ENCODE measurements at places on chromosomes 4 and X. TPM values are rescaled to one million over a fixed set of nuclear protein-coding genes. Genes with fewer than 3 reads are reported as not detected.

DNA sequence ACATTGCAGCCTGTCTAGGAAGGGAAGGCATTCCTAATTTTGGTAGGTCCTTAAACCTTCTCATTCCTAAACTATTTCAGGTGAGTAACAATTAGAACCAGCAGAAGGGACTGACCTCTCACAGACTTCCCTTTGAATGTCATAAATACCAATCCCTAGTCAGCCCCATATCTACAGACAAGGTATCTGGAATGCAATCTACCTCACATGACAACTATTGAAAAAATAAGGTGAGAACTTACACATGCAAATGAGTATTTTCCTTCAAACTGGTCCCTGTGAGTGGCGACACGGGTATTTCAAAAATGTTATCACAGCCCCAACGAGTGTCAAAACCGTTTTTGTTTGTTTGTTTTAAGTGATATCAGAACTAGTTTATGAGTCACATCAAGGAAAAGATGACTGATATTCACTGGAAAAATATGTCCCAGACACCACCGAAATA, 102.4 kb upstream of the VCX2 start:
- DNase-seq, result no peak

DNA sequence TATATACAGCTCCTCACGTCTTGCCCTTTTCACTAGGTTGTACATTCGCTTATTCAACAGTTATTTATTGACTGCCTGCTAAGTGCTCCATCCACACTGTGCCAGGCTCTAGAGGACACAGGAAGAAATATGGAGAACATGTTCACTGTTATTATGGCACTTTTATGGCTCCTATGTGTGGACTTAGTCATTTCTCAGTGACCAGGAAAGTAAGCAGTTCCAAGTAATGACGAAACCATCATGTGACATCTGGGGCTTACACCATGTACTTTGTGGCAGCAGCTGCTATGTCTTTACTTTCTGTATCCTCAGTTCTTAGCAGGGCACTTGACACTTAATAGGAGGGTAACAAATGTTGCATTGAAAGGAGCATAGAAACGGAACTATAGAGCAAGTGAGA, 278.0 kb downstream of the ANK2 start:
- no peak for DNase-seq

DNA sequence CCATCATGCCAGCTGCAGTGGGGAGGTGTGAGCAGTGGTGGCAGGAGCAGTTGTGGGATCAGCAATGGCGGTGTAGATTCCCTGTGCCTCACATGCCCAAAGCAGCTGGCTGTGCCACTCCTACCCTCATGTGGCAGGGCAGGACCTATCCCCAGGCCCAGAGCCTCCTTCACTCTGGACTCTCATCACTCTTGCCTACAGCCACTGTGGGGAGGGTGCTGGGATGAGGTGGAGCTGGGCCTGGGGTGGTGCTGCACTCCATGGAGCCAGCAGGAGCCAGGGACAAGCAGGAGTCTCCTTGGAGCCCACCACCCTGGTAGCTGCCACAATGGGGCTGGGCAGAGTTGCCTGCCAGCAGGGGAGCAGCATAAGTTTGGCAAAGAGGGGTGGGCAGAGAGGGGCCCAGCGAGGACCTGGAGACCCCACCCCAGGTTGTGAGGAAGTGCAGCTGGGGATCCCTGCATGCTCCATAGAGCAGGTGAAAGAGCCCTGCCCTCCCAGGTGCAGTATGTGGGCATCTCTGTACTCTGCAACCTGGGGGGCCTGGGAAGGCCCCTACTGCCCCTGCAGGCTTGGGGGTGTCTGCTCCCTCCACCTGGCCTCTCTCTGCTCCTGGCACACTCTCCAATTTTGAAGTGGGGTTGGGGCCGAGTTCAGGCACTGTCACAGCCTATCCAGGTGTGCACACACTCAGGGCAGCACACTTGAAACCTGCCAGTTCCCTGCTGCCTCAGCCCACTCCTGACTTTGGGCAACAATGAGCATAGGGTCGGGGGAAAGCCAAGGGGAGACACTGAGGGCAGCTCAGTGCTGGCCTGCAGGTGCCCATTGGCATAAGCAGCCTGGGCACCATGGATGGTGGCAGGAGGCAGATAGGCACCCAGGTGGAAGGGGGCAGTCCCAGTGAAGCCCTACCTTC, 74.0 kb upstream of the INTU start:
- no peak for DNase-seq

- no peak for DNase-seq
Measured at GRCh38 chr4:123624959-123625358, 228.4 kb downstream of the SPRY1 start.

Gene AADAT
- not detected for total RNA-seq

Gene ASMT
- total RNA-seq, result not detected

Gene FAAH2
- 27.3 TPM for total RNA-seq

Data from suprapubic skin (tissue), 4 donors.